Suprapubic skin (tissue), 4 donors: ENCODE measurements at places on chromosomes 11 and 22.

GRCh38 chr11:7314811-7315604 is 63.3 kb downstream of the SYT9 start:
- DNase-seq: no peak

- DNase-seq: peak; percentile 38
These were observed 125.6 kb downstream of the BRD1 start for GRCh38 chr22:49702068-49702397.

GRCh38 chr22:20218326-20218872 is 49.7 kb downstream of the RTN4R start:
- DNase-seq: no peak

GRCh38 chr11:86386746-86387145 is 12.1 kb downstream of the CCDC81 start:
- no peak for DNase-seq

DNA sequence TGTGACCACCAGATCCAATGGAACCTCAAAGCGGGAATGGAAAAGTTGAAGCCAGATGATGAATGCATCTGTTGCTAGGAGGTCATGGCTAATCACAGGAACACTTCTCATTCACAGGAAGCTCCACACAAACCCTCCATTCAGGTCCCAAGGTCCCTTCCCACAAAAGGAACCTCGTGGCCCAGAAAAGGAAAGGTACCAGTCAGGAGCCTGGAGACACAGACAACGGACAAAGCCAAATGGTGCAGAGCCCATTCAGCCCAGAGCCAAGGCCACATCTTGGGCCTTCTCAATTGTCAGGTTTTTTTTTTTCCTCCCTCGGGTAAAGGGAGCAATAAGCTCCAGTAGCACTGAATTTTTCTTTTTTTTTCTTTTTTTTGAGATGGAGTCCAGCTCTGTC is 87.0 kb downstream of the FAM168A start:
- DNase-seq: no peak

GRCh38 chr11:86629045-86629706 is 43.2 kb downstream of the ME3 start:
- no peak for DNase-seq

GRCh38 chr22:45033136-45033535 is 23.3 kb upstream of the PHF21B start:
- no peak for DNase-seq

DNA sequence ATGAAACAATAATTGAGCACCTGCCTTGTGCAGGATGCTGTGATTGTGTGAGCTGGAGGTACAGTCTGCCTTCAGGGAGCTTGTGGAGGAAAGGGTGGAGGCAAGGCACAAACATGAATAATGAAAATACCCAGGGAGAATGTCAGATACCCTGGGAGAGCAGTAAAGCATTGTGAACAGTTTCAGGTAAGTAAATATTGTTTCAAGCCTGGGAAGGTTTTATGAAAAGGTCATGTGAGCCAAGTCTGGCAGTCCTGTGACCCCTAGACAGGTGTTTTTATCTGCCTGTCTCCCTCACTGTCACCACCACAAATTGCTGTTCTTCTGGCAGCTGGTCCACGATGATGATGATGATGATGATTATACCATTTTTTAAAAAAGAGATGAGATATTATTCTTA is 32.0 kb downstream of the SPECC1L start:
- no peak for DNase-seq

DNA sequence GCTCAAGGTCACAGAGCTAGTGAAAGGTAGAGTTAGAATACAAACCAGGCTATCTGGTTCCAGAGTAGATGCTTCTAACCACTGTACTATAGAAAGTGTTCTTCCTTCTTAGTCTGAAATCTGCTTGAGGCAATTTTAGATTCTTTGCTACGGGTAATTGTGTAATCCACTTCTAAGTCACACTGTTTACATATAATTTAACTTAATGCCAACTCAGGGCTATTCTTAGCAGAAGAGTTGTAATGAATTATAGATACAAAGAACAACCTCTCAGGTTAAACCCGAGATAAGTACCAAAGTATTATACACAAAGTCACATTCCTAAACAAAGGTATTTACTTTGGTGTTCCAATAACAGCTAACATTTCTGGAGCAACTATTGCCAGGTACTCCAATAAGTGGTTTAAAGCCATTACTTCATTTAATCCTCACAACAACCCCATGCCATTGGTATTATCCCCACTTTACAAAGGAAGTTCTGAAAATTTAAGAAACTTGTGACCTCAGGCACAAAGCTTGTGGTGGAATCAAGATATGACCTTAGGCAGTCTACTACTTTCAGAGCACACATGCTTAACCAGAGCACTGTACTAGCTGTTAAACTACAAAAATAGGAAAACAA is 31.1 kb upstream of the DDI1 start:
- DNase-seq: no peak

DNA sequence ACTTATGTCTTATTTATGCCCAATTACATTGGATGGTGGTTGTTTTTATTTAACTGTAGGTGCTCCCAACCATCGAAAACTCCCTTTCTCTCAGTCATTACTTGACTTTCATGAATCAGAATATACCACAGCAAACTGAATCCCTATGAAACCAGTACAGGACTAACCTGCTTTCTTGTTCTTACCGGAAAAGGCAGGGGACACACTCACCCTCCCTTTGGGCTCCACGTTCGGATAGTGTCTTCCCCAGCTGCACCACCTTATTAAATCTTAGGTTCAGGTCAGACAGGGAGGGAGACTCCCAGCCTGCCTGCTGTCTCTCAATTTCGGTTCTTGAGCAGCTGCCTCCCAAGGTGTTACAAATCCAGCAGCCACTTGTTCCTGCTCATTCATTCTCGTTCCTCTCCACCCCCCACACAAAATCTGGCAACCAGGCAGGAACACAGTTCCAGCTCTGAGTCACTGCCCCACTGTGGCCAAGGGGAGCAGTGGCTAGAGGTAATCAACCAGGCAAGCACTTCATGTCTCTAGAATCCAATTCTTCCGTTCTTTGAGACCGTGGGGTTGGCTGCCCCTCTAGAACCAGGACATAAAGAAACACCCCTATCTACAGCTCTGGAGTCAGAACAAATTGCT is 133.0 kb downstream of the PLEKHA7 start:
- DNase-seq: no peak

GRCh38 chr11:86035920-86036319 is 33.0 kb downstream of the PICALM start:
- no peak for DNase-seq

GRCh38 chr22:46793497-46793896 is 31.0 kb downstream of the TBC1D22A start:
- DNase-seq: no peak

- DNase-seq: no peak
These were observed 325.1 kb downstream of the SOX6 start for GRCh38 chr11:16031210-16031609.

GRCh38 chr22:24146791-24147353 is 34.4 kb upstream of the SUSD2 start:
- DNase-seq: no peak

DNA sequence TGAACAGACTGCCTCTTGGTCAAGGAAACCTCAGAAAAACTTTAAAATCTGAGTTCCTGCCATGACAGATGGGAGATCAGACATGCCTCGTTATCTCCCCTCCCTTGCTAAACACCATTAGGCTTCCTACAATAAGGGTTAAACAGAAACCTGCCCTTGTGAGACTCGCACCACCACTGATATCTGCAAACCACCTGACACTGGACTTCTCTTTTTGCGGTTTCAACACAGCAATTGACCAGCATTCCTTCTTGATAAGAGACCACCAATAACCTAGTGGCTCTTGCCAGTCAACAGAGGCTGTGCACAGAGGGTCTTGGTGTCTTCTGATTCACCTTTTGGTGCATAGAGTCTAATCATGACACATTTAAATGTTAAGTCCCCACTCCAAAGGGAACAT is 4.4 kb downstream of the OR5M8 start:
- DNase-seq: no peak
